Uterus (tissue), 4 donors: ENCODE measurements at places on chromosomes 11 and 22. TPM values are rescaled to one million over a fixed set of nuclear protein-coding genes. Genes with fewer than 3 reads are reported as not detected.

DNA sequence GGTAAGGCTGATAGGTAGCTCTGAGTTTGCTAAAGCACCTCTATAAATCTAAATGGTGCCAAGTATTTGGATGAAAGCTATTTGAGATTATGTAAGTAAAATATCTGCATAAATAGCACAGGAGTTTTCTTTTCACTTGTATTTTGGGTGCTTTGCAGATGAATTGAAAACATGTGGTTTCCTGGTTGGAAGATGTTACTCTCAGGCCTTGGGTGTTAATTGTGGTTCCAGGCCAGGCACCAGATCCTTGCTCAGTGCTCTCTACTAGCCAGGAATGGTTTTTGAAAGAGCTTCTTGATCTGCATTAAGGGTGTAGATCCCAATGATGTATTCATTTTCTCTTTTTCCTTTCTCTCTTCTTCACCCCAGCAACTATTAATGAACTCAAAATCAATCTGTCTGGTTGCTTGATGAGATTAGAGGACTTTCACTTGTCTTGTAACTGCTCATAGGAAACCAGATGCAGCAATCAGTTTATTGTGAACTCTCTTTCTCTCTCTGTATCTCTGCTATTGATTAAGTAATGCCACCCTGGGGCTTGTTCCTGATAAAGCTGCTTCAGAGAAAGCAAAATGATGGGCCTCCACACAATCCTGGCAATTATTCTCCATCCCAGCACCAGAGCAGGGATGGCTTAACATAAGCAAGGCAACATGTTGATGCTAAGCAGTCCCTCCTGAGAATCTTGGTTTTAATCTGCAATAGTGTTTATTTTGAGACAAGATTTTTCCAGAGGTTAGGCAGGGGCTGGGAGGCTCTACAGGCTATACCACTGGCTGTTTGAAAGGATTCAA lies 147.0 kb upstream of the NTM start:
- no peak for DNase-seq
- no peak overlapping the region for H3K4me3 ChIP-seq
- no peak overlapping the region for H3K27ac ChIP-seq
- no peaks in the 10 kb centered on the region for H3K27me3 ChIP-seq
- H3K36me3 ChIP-seq, result no peaks in the 10 kb centered on the region

The SCGB1A1 gene
- not detected for total RNA-seq

The DDX25 gene
- 0.46 TPM for total RNA-seq

The CNGA4 gene
- 0.26 TPM for total RNA-seq

The KCNC1 gene
- not detected for total RNA-seq

- DNase-seq, result no peak
- H3K4me1 ChIP-seq, result no peaks in the 10 kb centered on the region
- H3K27me3 ChIP-seq, result no peaks in the 10 kb centered on the region
- H3K4me3 ChIP-seq, result no peak overlapping the region
- H3K27ac ChIP-seq, result no peak overlapping the region
These were observed 62.1 kb upstream of the AMOTL1 start for GRCh38 chr11:94705891-94706615.

DNA sequence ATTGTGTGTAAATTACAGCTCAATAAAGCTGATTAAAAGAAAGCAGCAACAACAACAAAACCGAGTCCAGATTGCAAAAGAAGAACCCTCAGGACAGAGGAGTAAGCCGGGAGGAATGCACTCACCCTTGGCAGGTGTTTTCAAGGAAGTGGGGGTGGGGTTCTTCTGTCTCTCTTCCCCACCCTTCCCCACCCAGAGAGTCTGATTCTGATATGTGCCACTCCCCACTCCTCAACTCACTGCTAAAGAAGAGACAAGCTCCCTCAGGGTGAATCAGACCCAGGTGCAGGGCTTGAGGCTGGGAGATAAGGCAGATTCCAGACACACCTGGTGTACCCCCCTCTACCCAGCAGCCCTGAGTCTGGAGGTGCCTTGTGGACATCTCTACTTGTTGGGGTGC lies 38.4 kb upstream of the PHF21A start:
- H3K27ac ChIP-seq, result no peak overlapping the region
- no peak overlapping the region for H3K4me3 ChIP-seq
- H3K27me3 ChIP-seq, result no peaks in the 10 kb centered on the region

DNA sequence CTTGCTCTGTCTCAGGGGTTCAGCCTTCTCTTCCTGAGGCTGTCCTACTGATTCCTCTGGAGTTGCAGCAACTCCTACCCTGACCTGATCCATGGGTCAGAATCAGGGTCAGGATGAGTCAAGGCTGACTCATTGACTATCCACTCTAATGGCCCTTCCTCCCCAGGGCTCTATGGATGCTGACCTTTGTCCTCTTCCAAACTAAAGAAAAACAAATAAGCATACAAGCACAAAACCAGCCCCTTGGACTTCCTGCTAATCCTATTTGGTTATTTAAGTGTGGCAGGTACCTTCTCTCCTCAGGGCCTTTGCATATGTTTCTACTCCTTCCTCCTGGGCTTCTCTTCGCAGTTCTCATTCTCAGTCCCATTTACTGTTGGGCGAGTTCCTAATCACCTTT lies 204.5 kb upstream of the NAV2 start:
- no peaks in the 10 kb centered on the region for H3K27me3 ChIP-seq
- H3K27ac ChIP-seq, result no peak overlapping the region
- H3K4me1 ChIP-seq, result no peaks in the 10 kb centered on the region
- no peak for DNase-seq
- H3K36me3 ChIP-seq, result no peaks in the 10 kb centered on the region
- no peak overlapping the region for H3K4me3 ChIP-seq

- H3K27me3 ChIP-seq, result no peaks in the 10 kb centered on the region
- DNase-seq, result no peak
- no peaks in the 10 kb centered on the region for H3K36me3 ChIP-seq
- H3K27ac ChIP-seq, result no peak overlapping the region
These were observed 70.6 kb downstream of the CTSC start for GRCh38 chr11:88266919-88267318.

The COMT gene
- 88.9 TPM for total RNA-seq

The SORL1 gene
- 16.4 TPM for total RNA-seq

- no peaks in the 10 kb centered on the region for H3K27me3 ChIP-seq
- H3K27ac ChIP-seq, result no peak overlapping the region
- DNase-seq, result no peak
These were observed 16.5 kb downstream of the RDX start for GRCh38 chr11:110279881-110280280.

GRCh38 chr11:22846726-22847125 lies 13.5 kb downstream of the CCDC179 start:
- H3K27ac ChIP-seq, result no peak overlapping the region
- no peaks in the 10 kb centered on the region for H3K4me1 ChIP-seq
- no peak overlapping the region for H3K4me3 ChIP-seq
- no peak for DNase-seq
- no peaks in the 10 kb centered on the region for H3K36me3 ChIP-seq

GRCh38 chr22:46350121-46350520 lies 14.6 kb downstream of the TRMU start:
- no peaks in the 10 kb centered on the region for H3K4me1 ChIP-seq
- H3K4me3 ChIP-seq, result no peak overlapping the region
- H3K27ac ChIP-seq, result no peak overlapping the region

DNA sequence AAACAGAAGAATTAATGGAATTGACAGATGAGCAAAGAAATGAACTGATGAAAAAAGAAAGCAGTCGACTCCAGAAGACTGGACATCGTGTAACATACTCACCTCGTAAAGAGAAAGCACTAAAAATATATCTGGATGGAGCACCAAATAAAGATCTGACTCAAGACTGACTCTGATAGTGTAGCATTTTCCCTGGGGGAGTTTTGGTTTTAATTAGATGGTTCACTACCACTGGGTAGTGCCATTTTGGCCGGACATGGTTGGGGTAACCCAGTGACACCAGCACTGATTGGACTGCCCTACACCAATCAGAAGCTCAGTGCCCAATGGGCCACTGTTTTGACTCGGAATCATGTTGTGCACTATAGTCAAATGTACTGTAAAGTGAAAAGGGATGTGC lies 52.4 kb downstream of the DKK3 start:
- H3K4me1 ChIP-seq, result no peaks in the 10 kb centered on the region
- no peaks in the 10 kb centered on the region for H3K36me3 ChIP-seq
- H3K27me3 ChIP-seq, result no peaks in the 10 kb centered on the region
- DNase-seq, result no peak

The JRKL gene
- 4.4 TPM for total RNA-seq

- H3K4me3 ChIP-seq, result no peak overlapping the region
- no peak overlapping the region for H3K27ac ChIP-seq
- H3K27me3 ChIP-seq, result no peaks in the 10 kb centered on the region
These were observed 9.9 kb downstream of the RGL4 start for GRCh38 chr22:23700706-23701105.

The TSPAN4 gene
- 114 TPM for total RNA-seq

- no peaks in the 10 kb centered on the region for H3K4me1 ChIP-seq
- no peak overlapping the region for H3K4me3 ChIP-seq
- no peaks in the 10 kb centered on the region for H3K27me3 ChIP-seq
- H3K27ac ChIP-seq, result no peak overlapping the region
These were observed 72.0 kb downstream of the ARHGAP42 start for GRCh38 chr11:100759106-100759505.

DNA sequence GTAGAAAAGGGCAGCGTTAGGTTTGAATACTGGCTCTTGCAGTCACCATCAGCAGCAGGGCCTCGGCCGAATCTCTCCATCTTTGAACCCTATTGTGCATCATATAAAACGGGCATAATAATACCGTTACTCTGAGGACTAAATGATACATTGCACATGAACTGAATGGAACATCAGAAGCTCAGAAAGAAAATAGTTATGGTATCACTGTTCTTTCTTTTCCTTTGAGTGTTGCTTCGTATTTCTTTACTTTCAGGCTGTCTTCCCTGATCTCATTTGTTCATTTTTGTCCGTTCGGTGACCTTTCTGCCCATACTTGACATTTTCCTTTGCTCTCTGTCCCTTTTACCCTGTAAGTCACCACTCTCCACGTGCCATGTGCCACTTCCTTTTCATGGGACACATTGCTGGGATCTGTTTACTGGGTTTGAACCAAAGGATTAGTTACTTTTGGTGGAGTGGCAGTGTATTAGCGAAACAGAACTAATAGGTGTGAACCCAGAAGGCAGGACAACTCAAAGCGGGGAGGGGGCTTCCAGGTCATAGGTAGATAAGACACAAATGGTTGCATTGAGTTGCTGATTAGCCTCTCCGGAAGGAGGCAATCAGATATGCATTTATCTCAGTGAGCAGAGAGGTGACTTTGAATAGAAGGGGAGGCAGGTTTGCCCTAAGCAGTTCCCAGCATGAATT lies 717 bp upstream of the ZNF202 start:
- H3K36me3 ChIP-seq, result no peaks in the 10 kb centered on the region
- peak overlapping the region; percentile 84 for H3K4me3 ChIP-seq
- H3K27me3 ChIP-seq, result no peaks in the 10 kb centered on the region
- H3K27ac ChIP-seq, result peak overlapping the region; percentile 68

GRCh38 chr22:46866591-46866990 lies 104.1 kb downstream of the TBC1D22A start:
- no peaks in the 10 kb centered on the region for H3K36me3 ChIP-seq
- H3K27me3 ChIP-seq, result no peaks in the 10 kb centered on the region
- H3K27ac ChIP-seq, result no peak overlapping the region
- no peaks in the 10 kb centered on the region for H3K4me1 ChIP-seq
- H3K4me3 ChIP-seq, result no peak overlapping the region

DNA sequence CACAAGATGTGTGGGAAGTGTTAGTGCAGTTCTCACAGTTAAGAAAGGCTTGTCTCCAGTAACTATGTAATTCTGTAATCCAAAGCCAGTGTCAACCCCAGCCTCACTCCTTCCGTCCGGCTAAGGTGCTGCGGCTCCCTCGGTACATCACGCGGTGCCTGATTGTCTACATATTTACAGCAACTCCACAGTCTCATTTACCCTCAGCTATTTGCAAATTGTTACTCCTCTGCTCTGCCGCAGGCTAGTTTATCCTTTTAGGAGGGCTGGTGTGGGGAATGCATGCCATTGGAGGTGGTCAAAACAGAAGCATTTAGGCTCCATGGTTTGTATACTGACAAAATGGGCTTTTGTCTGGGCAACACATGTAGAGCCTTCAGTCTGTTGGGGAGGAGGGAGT lies 358.3 kb downstream of the METTL15 start:
- no peak overlapping the region for H3K27ac ChIP-seq
- DNase-seq, result no peak
- no peaks in the 10 kb centered on the region for H3K4me1 ChIP-seq
- H3K27me3 ChIP-seq, result no peaks in the 10 kb centered on the region
- no peaks in the 10 kb centered on the region for H3K36me3 ChIP-seq

DNA sequence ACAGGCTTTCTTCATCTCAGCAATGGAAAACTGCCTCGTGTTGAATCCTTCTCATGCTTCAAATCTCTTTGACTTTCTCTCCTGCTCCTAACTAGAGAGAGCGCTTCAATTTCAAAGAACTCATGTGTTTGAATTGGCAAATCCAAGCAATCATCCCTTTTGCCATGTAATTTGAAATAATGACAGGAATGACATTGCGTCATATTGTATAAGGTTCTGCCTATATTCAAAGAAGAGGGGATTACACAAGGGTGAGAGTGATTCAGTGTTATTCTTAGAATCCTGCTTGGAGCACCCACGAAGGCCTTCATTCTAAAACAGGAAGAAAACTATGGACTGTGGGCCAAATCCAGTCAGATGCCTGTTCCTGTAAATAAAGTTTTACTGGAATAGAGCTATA lies 720.6 kb downstream of the JRKL start:
- no peaks in the 10 kb centered on the region for H3K4me1 ChIP-seq
- no peak overlapping the region for H3K27ac ChIP-seq
- no peaks in the 10 kb centered on the region for H3K36me3 ChIP-seq
- no peak for DNase-seq

The TTC28 gene
- 43.8 TPM for total RNA-seq

GRCh38 chr11:108672786-108673185 lies 7.9 kb downstream of the DDX10 start:
- H3K36me3 ChIP-seq, result no peaks in the 10 kb centered on the region
- H3K4me1 ChIP-seq, result no peaks in the 10 kb centered on the region
- H3K4me3 ChIP-seq, result no peak overlapping the region
- no peaks in the 10 kb centered on the region for H3K27me3 ChIP-seq
- no peak for DNase-seq

GRCh38 chr11:123797541-123797940 lies 8.6 kb downstream of the OR6M1 start:
- H3K4me3 ChIP-seq, result no peak overlapping the region
- H3K36me3 ChIP-seq, result no peaks in the 10 kb centered on the region
- H3K27ac ChIP-seq, result no peak overlapping the region
- no peaks in the 10 kb centered on the region for H3K27me3 ChIP-seq
- no peaks in the 10 kb centered on the region for H3K4me1 ChIP-seq
- no peak for DNase-seq

- H3K4me3 ChIP-seq, result no peak overlapping the region
- H3K27ac ChIP-seq, result no peak overlapping the region
- DNase-seq, result no peak
- H3K4me1 ChIP-seq, result no peaks in the 10 kb centered on the region
- H3K36me3 ChIP-seq, result no peaks in the 10 kb centered on the region
- no peaks in the 10 kb centered on the region for H3K27me3 ChIP-seq
These were observed 29.1 kb upstream of the TMPRSS4 start for GRCh38 chr11:118047749-118048148.

The PLCB3 gene
- total RNA-seq, result 10.0 TPM
